GM12865 (cell line): ENCODE measurements at places on chromosomes 6 and 20.
A peak's percentile ranks its signal among the peaks of the same experiment; 100 is the strongest.

DNA sequence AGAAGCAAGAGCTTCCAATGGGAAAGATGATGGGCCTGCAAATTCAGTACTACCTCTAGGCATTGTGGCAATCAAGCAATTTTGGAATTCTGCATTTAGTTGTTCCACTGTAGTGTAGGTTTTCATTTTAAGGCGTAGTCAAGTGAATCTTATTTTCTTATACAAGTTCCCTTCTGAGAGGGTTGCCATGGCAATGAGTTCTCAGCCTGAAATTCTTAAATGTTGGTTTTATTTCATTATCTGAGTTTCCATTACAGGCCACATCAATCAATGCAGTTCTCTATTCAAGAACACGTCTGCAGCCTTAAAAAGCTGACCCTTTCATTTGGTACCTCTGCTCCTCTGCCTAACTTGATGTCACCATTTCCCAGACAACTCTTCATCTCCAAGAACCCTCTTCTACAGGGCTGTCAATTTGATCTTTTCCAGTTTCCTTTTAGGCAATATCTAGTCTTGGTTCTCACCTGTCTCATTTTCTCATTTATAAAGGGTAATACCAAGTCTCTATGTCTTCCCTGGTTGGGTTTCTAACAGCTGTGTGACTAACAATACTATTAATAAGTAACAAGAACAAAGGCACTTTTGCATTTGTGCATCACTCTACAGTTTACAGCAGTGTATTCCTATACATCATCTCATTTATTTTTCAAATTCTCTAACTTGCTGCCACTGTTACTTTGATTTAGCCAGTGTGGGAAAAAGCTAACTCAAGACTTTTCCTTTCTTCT is 898.2 kb upstream of the FLRT3 start:
- peak; percentile 9 for DNase-seq

DNA sequence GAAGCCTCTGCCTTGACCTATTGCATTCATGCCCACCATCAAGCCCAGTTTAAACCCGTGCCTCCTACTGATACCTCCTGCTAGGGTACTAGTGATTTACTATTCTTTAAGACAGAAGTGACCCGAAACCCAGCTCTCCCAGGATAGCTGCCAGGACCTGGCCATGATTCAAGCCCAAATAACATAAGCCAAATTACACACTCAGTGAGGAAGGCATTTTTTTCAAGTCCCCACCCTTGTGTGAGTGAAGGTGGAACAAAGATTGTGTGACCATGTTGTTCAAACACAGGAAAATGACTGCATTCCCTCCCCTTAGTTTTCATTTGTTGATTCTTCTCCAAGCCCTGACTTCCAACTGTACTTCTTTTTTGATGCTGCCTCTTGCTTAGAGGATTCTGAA is 3.7 kb upstream of the KAT14 start:
- DNase-seq, result no peak

DNA sequence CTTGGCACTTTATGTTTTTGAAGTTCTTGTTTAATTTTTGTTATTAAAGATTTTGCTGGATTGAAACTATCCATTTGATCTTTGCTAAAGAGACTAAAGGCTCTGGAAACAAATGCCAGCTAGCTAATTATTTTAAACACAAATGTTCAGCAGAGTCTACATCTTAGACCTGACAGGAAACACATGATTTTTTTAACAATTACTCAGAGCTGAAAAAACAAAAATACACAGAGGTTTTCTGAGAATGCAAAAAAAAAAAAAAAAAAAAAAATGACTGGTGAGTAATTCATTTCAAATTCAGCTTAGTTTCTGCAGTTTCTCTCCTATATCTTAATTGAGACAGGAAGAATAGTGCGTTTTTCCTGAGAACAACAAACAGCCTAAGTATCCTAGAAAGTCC is 448.0 kb downstream of the TENT5A start:
- DNase-seq, result no peak

GRCh38 chr20:57142667-57143066 is 123.8 kb downstream of the BMP7 start:
- DNase-seq, result no peak

GRCh38 chr20:17364681-17365080 is 137.8 kb downstream of the PCSK2 start:
- DNase-seq, result no peak

DNA sequence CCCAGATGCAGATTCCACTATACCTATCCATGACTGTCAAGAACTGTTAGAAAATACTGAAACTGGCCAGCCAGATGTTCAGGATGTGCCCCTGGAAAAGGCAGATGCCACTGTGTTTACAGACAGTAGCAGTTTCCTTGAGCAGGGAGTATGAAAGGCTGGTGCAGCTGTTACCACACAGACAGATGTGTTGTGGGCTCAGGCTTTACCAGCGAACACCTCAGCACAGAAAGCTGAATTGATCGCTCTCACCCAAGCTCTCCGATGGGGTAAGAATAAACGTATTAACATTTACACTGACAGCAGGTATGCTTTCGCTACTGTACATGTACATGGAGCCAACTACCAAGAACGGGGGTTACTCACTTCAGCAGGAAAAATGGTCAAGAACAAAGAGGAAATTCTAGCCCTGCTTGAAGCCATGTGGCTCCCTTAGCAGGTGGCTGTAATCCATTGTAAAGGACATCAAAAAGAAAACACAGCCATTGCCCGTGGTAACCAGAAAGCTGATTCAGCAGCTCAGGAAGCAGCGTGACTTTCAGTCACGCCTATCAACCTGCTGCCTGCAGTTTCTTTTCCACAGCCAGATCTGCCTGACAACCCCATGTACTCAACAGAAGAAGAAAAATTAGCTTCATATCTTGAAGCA is 459.7 kb upstream of the HTR1E start:
- peak; percentile 17 for DNase-seq

DNA sequence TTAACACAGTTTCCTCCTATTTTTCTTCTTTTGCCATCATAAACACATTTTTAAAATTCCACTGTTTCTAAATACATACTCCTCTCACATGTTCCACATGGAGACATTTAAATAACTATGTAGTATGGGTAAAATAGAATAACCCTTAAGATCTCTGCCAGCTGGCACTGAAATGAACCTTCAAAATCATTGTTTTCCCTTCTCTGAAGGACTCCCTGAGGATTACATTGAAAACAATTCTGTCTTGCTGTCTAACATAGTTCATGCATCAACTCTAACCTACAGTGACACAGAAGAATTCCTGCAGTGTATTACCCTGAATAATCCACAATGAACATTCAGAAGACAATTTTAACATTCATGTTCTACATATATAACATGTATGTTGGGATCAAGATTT is 1361.8 kb upstream of the CITED2 start:
- DNase-seq, result no peak

DNA sequence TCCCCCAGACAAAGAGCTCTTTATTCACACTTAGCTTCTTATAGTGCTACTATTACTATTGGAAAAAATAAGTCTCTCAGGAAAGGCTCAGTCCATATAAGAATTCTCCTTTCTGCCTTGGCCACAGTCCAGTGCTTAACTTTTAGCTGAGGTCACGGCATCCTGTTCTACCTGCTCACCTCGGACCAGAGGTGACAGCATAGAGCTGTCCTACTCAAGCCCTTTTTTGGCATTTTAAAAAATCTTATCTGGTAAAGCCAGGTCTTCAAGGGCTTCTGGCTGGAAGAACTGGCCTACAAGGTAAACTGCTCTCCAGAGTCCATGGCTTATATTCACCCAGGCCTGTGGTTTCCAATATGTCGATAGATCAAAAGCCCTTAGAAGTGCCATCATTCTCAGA is 109.7 kb downstream of the RCAN2 start:
- no peak for DNase-seq

DNA sequence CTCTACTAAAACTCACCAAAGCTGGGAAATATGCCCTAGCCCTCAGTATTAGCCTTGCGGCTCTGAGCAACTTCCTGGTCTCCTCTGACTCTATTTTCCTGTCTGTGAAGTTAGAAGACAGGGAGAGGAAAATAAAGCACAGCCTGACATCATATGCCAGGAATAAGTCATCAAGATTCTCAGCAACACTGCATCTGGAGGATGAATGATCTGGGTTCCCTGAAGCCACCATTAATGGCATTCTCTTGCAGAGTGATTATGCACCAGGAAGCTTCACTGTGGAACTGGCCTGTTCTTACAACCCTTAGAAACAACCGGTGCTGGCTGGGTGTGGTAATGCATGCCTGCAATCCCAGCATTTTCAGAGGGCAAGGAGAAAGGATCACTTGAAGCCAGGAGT is 12.4 kb downstream of the ADGRF5 start:
- DNase-seq, result no peak

DNA sequence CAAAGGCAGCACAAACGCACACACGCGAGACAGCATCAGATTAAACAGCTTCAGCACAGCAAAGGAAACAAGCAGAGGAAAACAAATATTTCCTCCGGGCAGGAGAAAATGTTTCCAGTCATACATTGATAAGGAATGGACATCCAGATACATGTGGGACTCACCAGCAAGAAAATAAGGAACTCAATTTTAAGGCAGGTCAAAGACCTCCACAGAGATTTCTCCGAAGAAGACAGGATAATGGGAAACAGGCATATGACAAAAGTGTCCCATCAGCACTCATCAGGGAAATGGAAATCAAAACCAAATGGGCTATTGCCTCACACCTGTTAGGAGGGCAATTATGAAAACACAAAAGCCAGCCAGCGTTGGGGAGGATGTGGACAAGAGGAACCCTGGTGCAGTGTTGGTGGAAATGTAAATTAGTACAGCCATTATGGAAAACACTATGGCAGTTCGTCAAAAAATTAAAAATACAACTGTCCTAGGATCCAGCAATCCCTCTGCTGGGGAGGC is 9.7 kb upstream of the SLCO4A1 start:
- no peak for DNase-seq

GRCh38 chr6:161630674-161631073 is 356.8 kb upstream of the AGPAT4 start:
- no peak for DNase-seq

DNA sequence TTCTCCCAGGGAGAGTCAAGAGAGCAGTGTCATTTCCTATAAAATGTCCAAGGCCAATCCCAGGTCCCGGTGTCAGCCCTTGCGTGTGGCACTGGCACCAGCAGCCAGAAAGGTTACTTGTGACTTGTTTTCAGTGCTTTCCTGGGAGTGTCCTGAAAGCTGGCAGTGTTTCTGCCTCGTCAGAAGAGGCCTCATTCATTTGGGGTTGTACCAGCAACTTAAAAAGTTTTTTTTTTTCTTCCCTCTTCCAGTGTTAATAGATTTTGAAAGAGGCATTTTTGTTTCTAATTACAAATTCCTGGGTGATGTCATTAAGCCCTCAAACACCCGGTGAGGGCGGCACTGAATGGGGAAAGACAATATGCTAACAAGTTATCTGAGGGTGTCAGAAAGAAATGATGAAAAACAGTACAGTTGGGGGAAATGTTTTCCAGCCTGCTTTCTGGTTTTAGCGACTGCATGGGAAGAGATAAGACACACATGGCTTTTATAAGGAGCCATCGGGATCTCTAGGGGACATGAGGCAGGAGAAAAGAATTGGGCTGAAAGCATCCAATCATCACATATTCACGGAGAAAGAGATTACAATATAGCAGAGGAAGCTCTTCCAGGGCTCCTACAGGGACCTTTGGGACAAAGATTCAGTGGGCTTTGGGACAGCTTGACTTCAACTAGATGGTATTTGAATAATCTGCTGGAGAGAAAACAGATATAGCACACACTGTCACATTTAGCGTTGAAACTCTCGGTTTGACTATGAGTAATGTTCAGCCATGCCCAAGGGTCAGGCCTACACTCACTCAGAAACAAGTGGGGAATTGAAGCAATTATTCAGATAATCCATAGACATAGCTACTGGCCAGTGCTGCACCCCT is 153.0 kb downstream of the BCAS1 start:
- DNase-seq, result peak; percentile 90

GRCh38 chr20:59031564-59032022 is 542 bp downstream of the ATP5F1E start:
- DNase-seq, result peak; percentile 52

DNA sequence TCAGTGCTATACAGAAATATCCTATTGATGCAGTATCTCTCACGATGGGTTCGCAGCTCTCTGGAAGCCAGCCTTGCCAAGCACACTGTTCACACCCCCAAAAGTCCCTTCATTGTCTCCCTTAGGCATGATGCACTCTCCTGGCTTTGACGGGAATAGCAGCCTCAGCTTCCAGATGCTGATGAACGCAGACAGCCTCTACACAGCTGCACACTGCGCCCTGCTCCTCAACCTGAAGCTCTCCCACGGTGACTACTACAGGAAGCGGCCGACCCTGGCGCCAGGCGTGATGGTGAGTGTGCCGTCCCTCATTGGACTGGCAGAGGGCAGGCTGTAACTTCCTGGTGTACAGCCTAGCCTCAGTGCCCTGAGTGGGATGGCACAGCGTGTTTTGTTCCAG is 60.0 kb upstream of the PBOV1 start:
- DNase-seq, result peak; percentile 9

GRCh38 chr6:135871878-135872277 is 20.4 kb downstream of the PDE7B start:
- no peak for DNase-seq

- no peak for DNase-seq
Observed at GRCh38 chr6:50925981-50926380, 107.3 kb downstream of the TFAP2B start.

DNA sequence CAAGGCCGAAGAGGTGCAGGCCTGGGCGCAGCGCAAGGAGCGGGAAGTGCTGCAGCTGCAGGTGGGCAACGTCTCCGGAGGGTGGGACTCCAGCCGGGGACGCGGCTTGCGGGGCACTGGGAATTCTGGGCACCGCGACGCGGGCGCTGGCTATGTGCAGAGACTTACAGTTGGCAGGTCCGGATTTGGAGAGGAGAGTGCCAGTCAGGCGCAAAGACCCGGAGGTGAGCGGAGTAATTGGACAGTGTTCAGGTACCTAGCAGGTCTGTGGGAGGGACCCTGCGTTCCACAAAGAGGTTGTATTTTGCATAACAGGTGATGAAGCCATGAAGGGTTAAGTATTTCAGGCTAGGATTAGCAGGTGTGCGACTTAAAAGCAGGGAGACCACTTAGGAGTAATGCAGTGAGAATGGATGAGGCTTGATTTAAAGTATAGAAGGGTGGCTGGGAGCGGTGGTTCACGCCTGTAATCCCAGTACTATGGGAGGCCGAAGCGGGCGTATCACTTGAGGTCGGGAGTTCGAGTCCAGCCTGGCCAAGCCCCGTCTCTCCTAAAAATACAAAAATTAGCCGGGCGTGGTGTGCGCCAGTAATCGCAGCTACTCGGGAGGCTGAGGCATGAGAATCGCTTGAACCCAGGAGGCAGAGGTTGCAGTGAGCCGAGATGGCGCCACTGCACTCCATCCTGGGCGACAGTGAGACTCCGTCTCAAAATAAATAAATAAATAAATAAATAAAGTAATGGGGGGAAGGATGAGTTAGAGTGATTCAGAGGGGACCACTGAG is 1.0 kb downstream of the MRPS26 start:
- peak; percentile 42 for DNase-seq

DNA sequence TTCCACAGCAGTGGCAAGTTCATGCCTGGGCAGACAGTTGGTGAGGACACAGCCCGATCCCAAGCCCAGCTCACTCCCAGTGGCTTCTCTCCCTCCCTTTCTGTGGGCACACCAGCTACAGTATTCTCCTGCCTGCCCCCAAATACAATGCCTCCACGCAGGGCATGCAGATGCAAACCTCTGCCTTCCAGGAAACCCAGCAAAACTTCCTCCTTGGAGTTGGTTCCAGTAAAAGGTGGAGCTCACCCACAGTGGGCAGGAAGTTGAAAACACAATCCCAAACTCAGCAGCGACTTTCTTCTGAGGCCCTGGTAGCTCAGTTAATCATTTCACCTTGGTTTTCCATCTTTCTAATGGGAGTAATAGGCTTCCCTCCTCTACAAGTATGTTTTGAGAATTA is 93.7 kb downstream of the LY86 start:
- no peak for DNase-seq

- no peak for DNase-seq
Observed at GRCh38 chr20:17619351-17620093, 49.6 kb downstream of the DSTN start.
